ENCODE measurements at places on chromosomes 6 and 20. TPM values are rescaled to one million over a fixed set of nuclear protein-coding genes. Genes with fewer than 3 reads are reported as not detected.

GRCh38 chr20:10634683-10635411 is 39.0 kb downstream of the JAG1 start:
- DNase-seq: no peak

DNA sequence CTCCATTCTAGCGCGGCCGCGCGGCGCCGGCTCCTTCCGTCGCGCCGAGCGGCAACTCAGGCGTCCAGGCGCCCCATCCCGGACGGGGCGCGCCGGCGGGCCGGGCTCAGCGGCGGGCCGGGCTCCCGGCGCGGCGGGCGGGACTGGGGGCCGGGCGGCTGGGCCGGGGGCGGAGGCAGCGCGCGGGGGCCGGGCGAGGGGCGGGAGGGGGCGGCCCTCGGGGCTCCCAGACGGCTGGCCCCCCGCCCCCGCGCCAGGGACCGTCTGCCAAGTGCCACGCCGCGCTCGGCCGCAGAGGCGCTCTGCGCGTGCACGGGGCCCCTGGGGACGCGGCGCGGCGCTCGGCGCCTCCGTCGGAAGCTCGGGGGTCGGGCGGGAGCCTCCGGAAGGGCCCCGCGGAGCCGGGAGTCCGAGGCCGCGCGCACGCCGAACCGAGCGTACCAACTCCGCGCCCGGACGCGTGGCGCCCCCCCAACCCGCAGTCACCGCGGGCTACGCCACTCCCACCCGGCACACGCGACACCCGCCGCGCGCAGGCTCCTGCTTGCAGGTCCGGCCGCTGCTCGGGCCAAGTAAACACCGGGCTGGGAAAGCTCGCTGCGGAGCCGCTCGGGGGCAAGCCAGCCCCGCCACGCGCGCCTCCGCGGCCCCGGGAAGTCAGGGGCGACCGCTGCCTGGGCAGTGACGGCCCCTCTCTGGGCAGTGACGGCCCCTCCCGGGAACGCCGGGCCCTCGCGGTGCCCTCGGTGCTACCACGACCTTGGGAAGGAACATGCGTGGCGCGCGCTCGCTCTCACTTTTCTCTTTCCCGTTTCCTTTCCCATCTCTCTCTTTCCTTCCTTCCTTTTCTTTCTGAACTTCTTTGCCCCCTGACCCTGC is at the start of gene PREX1:
Gene PREX1 (minus strand): TSS at position 145 of the 879 bp plus-strand sequence. CDS start 139 bp downstream, at position 6.
- no peak for DNase-seq

C6orf163 gene
- total RNA-seq: 4.7 TPM

DNA sequence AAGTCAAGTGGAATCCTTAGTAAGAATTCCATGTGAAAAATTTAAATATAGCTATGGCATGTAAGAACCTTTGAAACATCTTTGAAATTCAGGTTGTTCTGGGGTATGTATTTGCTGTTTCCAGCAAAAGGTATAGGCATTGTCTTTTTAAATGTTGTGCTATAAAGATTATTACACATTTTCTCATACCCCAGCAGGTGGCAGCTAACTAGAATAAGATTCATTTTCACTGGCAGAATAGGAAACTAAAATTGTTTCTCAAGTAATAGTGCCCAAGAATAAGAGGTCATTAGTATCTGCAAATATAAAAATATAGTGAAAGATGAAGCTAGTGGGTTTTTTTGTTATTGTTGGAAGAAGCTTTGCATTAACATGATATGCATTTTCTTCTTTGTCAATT is 1.8 kb downstream of the GRIK2 start:
- no peak for DNase-seq

CCDC170 gene
- 1.5 TPM for total RNA-seq

- no peak for DNase-seq
Measured at GRCh38 chr6:157741321-157741947, 81.6 kb upstream of the SNX9 start.

DNA sequence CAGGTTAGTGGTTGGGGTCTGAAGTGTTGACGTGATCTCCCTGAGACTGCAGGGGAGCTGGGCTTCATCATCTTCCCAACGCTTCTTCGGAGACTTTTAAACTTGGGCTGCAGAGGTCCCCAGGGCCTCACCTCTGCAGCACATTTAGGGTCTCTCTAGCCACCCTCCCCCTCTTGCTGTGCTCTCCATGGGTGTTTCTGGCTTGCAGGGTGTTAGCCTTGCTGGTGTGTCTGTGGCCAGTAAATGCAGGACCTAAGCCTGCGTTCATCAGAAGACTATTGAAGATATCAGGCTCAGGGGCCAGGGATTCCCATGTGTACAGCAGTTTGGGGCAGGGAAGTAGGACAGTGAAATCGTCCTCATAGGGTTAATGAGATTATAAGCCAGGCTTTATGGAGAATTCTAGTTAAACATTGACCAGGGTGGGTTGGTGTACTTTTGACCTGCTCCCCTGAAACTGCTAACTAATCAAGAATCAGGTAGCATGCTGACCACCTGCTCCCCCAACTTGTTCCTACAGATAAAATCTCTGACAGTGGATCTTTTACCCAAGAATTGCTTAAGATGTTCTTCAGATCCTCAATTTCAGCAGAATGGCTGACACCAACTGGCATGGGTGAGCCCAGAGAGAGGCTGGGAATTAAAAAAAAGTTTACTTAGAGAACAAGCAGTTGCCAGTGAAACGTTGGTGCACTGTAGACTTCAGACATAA is 3.8 kb upstream of the DDO start:
- DNase-seq: no peak

METTL24 gene
- 27.6 TPM for total RNA-seq

DNA sequence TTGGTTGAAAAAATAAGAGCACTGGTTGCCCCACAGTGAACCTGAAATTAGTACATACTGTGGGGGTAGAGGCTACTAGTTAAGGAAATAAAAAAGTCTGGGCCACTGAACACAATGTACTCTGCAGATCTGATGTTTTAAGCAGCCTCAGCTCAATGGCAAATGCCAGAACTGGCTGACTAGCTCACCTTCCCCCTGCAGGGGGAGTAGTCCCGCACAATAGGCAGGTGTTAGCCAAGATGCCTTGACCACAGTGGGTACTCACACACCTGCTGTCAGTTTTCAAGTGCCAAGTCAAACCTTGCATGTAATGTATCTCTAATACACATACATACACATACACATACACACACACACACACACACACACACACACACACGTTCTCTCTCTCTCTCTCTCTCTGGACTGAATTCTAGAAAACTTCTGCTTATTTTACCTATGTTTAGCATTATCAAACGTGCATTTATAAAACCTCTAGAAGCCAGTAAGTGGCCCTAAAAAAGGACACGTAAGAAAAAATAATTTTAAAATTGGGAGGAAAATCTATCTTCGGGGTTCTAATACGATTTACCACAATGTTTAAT is 36.1 kb downstream of the GMDS start:
- DNase-seq: no peak

- no peak for DNase-seq
Measured at GRCh38 chr6:20564777-20565176, 30.5 kb downstream of the CDKAL1 start.

DNA sequence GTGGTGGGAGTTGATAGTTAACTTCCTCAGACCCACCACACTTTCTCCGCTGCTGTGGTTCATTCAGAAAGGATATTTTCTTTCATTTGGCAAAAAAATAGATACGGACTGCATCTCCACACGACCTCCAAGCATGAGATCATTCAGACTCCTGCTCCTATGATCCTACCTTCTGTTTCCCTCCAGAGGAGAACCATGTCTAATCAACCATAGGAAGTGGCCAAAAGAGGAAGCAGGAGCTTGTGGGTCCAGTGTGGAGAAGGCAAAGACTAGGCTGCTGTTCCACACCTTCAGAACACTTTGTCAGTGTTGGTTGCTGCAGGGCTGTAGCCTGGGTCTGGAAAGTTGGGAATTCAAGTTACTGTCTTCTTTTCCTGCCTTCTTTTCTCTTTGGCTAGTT is 10.6 kb upstream of the KIF13A start:
- DNase-seq: no peak

DNA sequence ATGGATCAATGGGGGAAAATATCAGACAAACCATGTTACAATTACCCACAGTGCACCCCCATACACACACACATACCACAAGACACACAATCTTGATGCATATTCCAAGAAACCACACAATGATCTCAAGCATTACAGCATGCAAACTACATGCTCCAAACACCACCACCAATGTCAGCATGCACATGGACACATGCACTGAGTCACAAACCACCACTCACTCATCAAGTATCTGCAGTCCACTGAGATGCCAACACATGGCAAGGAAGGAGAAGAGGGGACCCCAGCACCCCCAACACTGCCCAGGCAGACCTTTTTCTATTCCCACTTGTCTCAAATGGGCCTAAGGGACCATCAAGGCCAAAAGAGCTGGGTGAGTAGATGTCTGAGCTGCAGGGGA is 91.6 kb downstream of the PREX1 start:
- no peak for DNase-seq

- no peak for DNase-seq
Measured at GRCh38 chr6:87742106-87742505, 40.1 kb upstream of the AKIRIN2 start.

- no peak for DNase-seq
Measured at GRCh38 chr6:46281110-46281509, 110.3 kb upstream of the ENPP5 start.

DNA sequence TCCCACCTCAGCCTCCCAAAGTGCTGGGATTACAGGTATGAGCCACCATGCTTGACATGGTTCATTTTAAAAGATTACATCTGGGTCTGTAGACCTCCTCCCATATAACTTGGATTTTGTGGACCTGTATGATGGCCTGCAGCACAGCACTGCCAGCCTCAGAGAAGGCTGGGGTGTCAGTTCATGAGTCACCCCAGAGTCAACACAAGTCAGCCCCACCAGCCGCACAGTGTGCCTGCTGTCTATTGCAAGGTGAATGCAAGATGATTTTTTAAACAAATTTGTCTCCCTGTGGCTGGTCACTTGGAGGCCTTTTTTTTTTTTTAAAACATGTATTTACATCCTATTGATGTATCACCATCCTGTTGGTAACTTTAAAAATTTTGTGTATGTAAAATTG is 76.7 kb downstream of the RREB1 start:
- DNase-seq: no peak

DNA sequence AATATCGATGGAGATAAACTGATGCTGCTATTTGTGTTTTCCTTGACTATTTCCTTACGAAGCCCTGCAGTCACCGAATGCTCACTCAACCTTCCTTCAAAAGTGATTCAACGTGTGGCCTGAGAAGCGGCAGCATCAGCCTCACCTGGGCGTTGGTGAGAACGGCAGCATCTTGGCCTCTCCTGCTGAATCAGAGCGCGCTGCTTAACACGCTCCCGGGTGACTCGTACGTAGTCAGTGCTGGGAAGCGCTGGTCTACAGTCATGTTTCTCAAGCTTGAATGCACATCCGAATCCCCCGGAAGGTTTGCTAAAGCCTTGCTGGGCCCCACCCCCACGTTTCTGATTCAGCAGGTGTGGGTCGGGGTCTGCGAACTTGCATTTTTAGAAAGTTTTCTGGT is 214.1 kb upstream of the RREB1 start:
- no peak for DNase-seq

FAM83C gene
- total RNA-seq: not detected

GRCh38 chr6:96301781-96302180 is 219.8 kb upstream of the UFL1 start:
- DNase-seq: no peak

GRCh38 chr6:148021699-148022098 is 320.9 kb upstream of the SASH1 start:
- DNase-seq: no peak

- DNase-seq: no peak
Measured at GRCh38 chr20:17960927-17961586, 7.5 kb downstream of the SNX5 start.

PRL gene
- not detected for total RNA-seq

LY6G6F gene
- not detected for total RNA-seq

DNA sequence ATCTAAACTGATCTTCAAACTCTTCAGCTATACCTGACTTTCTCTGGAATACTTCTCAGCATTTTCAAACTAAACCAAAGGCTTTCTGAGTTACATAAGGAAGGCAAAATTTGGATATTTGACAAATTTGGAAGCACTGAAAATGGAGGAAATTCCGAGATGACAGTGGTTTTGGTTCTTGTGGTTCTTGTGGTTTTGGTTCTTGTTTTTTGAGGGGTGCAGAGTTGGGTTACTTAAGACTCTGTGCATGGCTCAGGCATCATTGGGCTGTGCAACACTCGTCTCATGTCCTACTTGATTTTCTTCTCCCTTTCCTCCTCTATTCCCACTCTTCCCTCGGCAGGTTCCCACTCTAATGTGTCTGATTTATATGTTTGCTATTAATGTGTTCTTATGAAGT is 78.0 kb downstream of the SLC22A3 start:
- no peak for DNase-seq

GPR6 gene
- not detected for total RNA-seq

DNA sequence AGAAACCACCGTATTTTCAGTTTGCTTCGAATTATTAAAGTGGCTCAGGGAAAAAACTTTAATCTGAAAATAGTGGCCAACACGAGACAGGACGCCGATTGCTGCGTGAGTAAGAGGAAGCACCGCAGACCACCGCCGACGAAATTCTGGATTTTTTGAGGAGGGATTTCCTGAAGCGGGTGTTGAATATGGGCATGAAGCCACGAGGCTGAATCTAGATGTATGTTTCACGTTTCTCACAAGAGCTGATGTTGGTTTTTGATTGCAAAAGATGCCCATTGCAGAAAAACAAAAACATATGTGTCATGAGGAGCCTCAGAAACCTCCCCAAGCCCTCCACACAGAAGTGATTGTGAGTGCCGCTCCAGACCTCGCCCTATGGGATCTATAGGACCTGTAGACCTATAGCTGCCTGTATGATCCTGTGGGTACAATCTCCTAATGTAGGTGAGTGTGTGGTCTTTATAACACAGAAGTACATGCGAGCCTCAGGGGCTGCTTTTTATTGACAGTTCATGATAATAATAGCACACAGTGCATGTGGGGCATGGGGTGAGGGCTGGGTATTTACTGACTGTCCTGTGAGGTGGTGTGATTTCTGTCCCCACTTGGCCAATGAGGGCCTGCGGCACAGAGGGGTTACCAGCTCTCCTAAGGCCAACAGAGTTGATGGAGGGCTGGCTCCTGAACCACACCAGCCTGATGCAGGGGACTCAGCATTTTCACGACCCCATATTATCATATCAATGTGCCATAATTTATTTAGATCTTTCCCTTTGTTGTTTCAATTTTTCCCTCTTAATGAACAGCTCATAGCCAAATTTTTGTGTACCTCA is 243.9 kb downstream of the DLL1 start:
- no peak for DNase-seq
